Skeletal muscle tissue (tissue), 5 donors: ENCODE measurements at places on chromosomes 2 and 18. TPM values are rescaled to one million over a fixed set of nuclear protein-coding genes. Genes with fewer than 3 reads are reported as not detected.

CPSF3 gene
- 27.7 TPM for total RNA-seq

FEV gene
- total RNA-seq: not detected

PROM2 gene
- under 0.01 TPM for total RNA-seq

SULT1C2 gene
- 1.0 TPM for total RNA-seq

IL1R2 gene
- total RNA-seq: 0.52 TPM

PREPL gene
- 73.6 TPM for total RNA-seq

AQP12A gene
- total RNA-seq: not detected

CPO gene
- total RNA-seq: not detected

YES1 gene
- 40.7 TPM for total RNA-seq

BMP10 gene
- total RNA-seq: not detected

PJVK gene
- 1.6 TPM for total RNA-seq

CD302 gene
- 9.9 TPM for total RNA-seq

PSMA8 gene
- total RNA-seq: not detected

EFR3B gene
- 4.7 TPM for total RNA-seq

NEURL3 gene
- total RNA-seq: not detected

TEX44 gene
- not detected for total RNA-seq

STPG4 gene
- total RNA-seq: not detected

TFCP2L1 gene
- total RNA-seq: under 0.01 TPM

GAL3ST2 gene
- total RNA-seq: not detected

SLC35F6 gene
- total RNA-seq: 7.8 TPM

CRYGC gene
- total RNA-seq: not detected

CFAP65 gene
- not detected for total RNA-seq

DSG2 gene
- 2.6 TPM for total RNA-seq

ANO7 gene
- not detected for total RNA-seq

HAAO gene
- 4.2 TPM for total RNA-seq

CYS1 gene
- total RNA-seq: 4.7 TPM

SEPTIN10 gene
- 109 TPM for total RNA-seq

FAM124B gene
- 12.5 TPM for total RNA-seq

FAHD2B gene
- 6.3 TPM for total RNA-seq

CREG2 gene
- total RNA-seq: 1.6 TPM

TTC21B gene
- total RNA-seq: 50.1 TPM

ERLEC1 gene
- 44.9 TPM for total RNA-seq

CYP27C1 gene
- 2.6 TPM for total RNA-seq

FBXO15 gene
- total RNA-seq: 1.0 TPM

THUMPD2 gene
- 11.5 TPM for total RNA-seq

MTLN gene
- total RNA-seq: 90.8 TPM

FZD7 gene
- 42.8 TPM for total RNA-seq

IL1RN gene
- not detected for total RNA-seq

LIPG gene
- total RNA-seq: 2.6 TPM

GDF7 gene
- total RNA-seq: 0.52 TPM

NDC80 gene
- total RNA-seq: 6.8 TPM

VWC2L gene
- 0.52 TPM for total RNA-seq

SLC5A7 gene
- total RNA-seq: under 0.01 TPM

HDLBP gene
- 473 TPM for total RNA-seq

ZNF532 gene
- total RNA-seq: 69.4 TPM

ORC4 gene
- total RNA-seq: 32.4 TPM

LRRTM1 gene
- under 0.01 TPM for total RNA-seq

KCNG2 gene
- total RNA-seq: 0.52 TPM

DHX57 gene
- total RNA-seq: 21.9 TPM

ATP6V1B1 gene
- total RNA-seq: 1.6 TPM

IL1R1 gene
- 6.3 TPM for total RNA-seq

HDAC4 gene
- total RNA-seq: 23.5 TPM

MOGAT1 gene
- not detected for total RNA-seq

NAGK gene
- total RNA-seq: 35.0 TPM

FAM237A gene
- not detected for total RNA-seq

NR4A2 gene
- total RNA-seq: 0.52 TPM
